Activated CD4-positive, alpha-beta T cell treated with anti-CD3 and anti-CD28 coated beads for 1 hour (primary cell): ENCODE measurements at places on chromosomes 16 and 17.

DNA sequence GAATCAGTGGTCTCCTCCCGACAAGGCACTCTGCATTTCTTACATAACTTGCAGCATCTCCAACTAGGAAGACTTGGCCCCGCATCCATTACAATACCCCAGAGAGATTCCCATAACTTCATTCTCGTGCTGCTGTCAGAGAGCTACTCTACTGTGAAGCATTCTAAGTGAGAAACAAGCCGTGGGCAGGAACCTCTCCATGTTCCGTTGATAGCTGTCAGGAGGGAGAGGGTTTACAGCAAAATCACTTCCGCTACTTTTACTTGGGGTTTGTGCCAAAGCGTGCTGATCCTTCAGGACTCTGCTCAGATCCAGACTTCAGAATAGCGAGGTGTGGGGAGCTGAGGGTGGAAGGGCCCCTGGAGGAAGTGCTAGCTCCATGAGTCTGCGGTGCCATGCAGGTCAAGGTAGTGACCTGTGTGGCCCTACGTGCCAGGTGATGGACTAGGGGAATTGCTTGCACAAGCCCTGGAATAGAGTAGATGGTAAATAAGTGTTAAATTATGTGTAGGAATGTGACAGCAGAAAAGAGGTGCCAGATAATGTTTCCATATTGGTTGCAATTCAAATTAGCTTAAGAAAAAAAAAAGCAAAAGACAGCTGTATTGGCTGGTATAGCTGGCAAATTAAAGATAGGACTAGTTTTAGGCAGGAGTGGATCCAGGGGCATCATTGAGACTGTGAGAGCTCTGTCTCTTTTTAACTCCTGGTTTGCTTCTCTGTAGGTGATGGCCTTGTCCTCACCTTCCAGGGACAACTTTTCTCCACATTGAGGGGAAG lies 358.5 kb upstream of the ERCC4 start:
- DNase-seq, result no peak

DNA sequence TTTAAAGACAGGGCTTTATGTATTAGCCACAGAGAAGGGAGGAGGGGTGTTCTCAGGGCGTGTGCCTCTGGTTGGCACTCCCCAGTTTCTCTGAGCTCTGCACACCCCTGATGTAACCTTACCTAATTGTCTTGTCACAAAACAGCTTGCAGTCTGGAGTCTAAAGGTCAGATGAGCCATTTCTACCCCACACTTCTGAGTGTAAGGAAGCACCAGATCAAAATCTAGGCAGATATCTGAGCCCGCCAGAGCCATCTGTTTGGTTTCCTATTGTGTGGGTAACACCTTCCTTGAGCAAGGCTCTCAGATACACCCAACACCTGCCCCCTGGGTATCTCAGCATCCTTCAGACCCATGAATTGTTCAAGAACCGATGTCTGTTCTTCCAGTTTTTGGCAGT lies 15.5 kb downstream of the CDH1 start:
- no peak for DNase-seq

- DNase-seq, result no peak
Measured at GRCh38 chr17:79671085-79671694, 59.6 kb upstream of the ENPP7 start.

DNA sequence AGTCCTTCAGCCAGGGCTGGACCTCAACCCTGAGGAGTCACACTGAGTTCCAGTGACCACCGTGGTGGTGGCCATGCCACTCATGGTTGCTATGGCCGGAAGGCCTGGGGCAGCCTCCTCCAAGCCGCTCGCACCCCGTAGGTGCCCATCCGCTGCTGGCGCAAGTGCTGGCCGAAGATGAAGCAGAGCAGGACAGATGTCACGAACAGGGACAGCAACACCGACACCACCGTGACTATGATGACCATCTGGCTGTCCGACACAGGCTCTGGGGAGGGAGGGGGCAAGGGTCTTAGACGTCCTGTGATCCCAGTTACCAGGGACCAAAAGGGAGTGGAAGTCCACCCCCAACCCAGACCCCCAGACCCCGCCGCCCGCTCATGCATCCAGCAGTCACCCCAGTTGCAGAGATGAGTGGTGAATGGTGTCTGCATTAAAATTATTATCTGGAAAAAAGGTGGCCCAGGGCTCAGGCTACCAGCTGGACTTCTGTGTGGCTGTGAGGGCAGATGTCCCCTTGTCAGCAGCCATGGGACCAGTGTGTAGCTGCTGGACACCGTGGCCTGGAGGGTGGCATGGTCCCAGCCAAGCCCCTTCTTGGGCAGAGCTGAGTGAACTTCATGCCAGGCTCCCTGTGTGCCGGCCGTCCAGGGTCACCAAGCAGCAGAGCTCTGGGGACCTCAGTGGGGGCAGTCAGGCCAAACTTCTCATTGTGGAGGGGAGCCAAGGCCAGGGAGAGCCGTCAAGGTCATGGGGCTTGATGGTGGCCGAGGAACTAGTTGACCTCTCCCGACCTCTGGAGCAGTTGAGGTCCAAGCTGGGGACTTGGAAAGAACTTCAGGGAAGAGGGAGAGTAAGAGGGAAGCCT lies 4.7 kb downstream of the PRR29 start:
- no peak for DNase-seq
